NCI-H748 treated with DMSO at 0.1 percent for 48 hours (cell line): ENCODE measurements at places on chromosomes 6 and 20.

GRCh38 chr6:82145926-82146452, 101.6 kb downstream of the IBTK start:
- no peak for DNase-seq

DNA sequence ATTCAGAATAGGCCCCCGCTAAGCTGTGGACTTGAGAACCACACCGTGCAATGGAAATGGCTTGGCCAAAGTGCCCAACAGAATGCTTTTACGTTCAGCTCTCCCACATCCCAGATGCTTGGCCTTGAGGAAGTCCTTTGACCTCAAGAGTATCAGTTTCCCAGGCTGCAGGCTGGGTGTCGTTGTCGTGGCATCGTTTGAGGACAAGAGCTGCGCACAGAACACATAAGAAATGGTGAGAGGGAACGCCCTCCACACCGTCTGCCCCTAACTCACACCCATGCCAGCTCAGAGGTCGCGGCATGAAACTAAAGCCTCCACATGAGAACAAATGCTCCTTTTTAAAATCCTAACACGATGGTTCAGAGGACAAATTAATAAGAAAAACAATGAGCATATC, 37.0 kb downstream of the NFATC2 start:
- no peak for DNase-seq

DNA sequence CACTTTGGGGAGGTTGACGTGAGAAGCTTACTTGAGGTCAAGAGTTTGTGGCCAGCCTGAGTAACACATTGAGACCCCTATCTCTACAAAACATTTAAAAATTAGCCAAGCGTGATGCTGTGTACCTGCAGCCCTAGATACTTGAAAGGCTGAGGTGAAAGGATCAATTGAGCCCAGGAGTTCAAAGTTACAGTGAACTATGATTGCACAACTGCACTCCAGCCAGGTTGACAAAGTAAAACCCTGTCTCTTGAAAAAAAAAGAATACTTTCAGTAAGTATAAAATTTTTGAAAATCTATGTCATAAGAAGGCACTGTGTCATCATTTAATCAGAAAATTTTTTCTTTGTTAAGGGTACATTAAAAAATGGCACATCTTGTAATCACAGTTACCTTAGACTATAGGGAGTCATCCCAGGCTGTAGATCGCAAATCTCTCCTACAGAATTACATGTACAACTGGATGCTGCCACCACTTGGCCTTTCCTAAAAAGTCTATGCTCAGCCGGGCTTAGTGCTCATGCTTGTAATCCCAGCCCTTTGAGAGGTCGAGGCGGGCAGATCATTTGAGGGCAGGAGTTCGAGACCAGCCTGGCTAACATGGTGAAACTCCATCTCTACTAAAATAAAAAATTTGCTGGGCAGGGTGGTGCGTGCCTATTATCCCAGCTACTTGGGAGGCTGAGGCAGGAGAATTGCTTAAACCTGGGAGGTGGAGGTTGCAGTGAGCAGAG, 17.0 kb upstream of the MRS2 start:
- DNase-seq, result no peak

DNA sequence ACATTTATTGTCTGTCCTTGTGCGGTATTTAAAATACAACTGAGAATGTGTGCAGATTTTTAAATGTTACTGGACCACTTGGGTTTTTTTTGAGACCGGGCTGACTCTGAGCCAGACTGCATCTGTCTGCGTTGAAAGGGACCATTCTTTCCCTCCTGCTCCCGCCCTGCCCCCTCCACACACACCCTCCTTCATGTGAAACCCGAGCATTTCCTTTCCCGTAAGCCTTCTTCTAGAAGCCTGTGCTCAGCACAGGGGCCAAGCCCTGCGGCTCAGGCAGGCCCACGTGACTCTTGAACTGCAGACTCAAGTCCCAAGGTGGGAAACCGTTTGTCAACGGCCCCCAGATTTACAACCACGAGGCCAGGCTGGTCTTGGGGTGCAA, 82.7 kb upstream of the FOXC1 start:
- DNase-seq, result no peak

- DNase-seq, result no peak
Measured at GRCh38 chr20:24488064-24488799, 18.8 kb downstream of the SYNDIG1 start.

DNA sequence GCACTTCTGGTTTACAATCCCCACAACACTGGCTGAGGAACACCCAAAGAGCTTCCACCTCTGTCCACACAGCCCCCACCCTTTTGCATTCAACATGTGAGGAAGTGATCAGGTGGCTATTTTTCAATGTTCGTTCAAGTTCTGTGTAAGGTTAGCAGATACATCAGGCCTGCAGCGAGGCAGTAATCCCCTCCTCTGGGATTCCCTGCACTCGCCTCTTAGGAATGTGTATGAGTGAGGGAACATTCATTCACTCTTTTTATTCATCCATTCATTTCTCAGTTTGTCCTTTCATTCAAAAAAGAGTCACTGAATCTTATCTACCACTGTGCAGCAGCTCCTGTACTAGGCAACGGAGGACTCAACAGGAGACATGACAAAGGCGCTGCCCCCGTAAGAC, 236.4 kb upstream of the PRDM1 start:
- DNase-seq, result no peak
